ENCODE measurements at places on chromosomes 3 and 15.

DNA sequence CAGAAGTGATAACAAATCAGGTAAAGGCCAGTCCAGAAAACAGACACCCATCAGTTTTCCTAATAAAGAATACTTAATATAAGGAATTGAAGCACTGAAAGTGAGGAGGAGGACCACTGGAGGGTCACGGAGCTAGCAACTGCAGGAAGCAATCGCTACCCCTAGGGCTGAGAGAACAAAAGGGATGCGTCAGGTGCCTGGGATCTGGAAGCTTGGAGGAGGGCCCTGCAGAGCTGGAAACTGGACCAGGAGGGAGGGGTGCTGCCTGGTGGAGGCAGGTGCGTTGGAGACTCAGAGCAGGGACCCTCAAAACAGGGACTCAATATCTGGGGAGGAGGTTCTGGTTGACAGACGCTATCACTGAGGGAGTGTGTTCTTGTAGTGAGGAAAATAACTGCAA is 308.1 kb upstream of the RASGRP1 start:
- no peak for DNase-seq

GRCh38 chr3:101928890-101929289 is 79.6 kb downstream of the NFKBIZ start:
- DNase-seq: no peak

DNA sequence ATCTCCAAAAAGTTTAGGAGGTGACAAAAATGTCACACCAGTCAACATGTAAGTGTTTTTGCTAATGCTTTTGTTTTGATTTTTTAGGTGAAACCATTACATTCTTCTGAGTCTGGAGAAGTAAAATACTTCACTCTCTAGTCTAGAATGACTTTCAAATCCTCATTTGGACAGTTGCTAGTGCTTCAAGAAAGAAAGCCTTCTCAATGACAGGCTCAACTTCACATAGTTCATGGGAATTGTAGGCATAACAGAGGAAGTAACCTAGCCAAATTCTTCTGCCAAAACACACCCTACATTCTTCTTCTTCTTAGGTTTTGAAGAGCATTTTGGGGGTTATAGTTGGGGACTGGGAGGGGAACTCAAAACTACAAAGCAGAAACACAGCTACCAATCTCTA is 29.4 kb upstream of the HEG1 start:
- DNase-seq: no peak

DNA sequence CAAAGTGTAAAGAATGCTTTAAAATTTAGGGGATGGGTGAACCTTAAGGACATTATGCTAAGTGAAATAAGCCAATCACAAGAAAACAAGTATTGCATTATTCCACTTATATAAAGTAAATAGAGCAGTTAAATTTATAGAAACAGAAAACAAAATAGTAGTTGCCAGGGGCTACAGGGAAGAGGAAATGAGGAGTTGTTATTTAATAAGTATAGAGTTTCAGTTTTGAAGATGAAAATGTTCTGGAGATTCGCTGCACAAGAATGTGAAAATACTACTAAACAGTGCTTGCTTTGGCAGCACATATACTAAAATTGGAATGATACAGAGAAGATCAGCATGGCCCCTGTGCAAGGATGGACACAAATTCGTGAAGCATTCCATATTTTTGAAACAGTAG is 32.0 kb downstream of the DNAH12 start:
- no peak for DNase-seq

- DNase-seq: no peak
These were observed 23.0 kb downstream of the HACL1 start for GRCh38 chr3:15578289-15578867.

DNA sequence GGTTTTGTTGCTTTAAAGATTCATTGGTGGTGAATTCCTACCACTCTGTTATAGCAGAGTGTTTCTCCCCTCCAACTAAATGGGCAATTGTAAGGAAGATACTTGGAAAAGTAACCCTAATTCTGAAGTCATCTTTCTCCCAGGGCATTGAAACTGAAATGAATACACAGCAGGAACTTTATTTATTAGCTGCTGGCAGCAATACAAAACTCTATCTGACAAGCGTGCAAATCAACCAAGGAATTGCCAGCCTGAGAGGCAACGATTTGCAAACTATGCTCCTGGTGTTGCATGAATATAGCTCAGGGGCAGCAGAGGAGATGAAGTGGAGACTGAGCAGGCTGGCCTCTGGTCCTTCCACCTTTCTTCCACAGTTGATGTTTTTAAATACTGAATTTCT is 48.9 kb downstream of the CD200R1 start:
- no peak for DNase-seq

- DNase-seq: no peak
These were observed 35.2 kb upstream of the CDAN1 start for GRCh38 chr15:42772144-42772543.

GRCh38 chr15:23690450-23690852 is 3.3 kb upstream of the NDN start:
- DNase-seq: no peak

DNA sequence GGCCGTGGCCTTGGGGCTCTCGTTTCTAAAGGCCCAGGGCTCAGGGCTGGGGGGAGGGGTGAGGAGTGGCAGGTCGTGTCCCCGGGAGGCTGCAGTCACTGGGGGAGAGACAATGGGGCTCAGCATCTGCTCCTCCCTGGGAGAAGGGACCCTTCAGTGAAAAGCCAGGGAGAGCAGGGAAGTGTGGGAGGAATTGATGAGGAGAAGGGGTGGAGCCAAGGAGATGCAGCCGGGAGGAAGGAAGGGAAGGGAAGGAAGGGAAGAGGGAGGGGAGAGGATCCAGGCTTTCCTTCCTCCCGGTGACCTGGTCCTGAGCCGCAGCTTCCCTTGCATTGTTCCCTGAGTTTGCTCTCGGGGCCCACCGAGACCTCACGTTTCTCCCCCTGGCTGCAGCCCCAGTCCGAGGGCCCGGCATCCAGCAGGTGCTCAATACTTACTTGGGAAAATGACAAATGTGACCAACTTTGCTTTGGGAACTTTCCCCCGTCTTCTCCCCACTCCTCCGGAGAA is 1.4 kb upstream of the ZNF710 start:
- no peak for DNase-seq

GRCh38 chr3:48426944-48427629 is 2.8 kb downstream of the PLXNB1 start:
- DNase-seq: no peak

DNA sequence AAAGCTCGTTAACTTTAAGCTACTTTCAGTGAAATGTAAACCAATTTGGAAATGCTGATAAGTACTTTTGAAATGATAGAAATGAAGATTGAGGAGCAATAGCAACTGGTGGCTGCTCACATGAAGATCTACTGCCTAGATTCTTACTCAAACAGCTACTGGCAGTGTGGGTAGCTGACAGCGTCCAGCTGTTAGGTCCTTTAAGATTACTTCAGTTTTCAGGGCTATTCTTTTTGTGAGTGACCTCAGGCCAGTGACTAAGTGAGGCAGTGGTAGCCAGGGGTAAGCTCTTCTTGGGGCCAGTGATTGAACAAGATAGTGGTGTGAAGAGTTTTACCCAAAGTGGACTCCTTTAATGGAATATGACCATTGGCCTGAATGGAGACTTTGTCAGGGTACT is 41.3 kb downstream of the NECTIN3 start:
- no peak for DNase-seq

GRCh38 chr3:55006244-55006676 is 78.4 kb upstream of the LRTM1 start:
- no peak for DNase-seq

- DNase-seq: no peak
These were observed 6.3 kb downstream of the GORASP1 start for GRCh38 chr3:39101022-39101689.

DNA sequence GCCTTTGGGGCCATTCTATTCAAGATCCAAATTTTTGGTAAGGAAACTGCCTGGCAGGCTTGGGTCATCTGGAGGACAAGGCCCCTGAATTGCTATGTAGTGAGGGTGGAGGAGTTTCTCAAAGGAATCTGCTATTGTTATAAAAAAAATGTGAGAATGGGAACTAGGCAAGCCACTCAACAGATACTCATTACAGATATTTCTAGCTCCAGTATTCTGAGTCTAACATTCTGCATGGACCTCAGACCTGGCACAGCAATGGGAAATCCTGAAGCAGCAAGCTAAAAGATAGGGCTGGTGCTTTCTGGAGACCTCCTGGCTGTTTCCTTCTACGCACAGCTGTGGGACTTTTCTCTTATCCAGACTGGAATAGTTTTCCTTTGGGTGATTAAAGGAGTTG is 430.7 kb upstream of the RBMS3 start:
- DNase-seq: no peak

DNA sequence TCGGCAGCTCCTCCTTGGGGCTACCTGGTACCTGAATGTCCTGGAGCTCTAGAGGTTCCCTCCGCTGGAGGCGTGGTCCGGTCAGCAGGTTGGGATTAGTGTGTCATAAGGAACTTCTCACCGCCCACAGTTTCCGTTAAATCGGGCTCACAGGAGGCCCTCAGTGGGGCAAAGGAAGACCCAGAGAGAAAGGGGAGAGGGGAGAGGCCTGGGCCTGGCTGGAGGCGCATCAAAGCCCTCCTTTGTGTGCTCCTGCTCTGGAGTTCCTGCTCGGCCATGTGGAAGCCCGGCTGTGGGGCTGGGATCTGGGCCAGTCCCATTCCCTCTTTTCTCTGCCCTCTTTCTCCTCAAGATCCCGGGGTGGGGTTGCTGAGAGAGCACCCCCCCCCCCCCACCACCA is at the start of gene RLBP1:
RLBP1 (minus strand) TSS at position 37 of the 400 bp plus-strand sequence. CDS start 2,604 bp downstream, outside the sequence.
- DNase-seq: no peak

- no peak for DNase-seq
These were observed 81.6 kb downstream of the PPCDC start for GRCh38 chr15:75104804-75105557.

- no peak for DNase-seq
These were observed 66.3 kb upstream of the CRTC3 start for GRCh38 chr15:90463381-90463780.

- no peak for DNase-seq
These were observed 22.8 kb downstream of the ATOSA start for GRCh38 chr15:52656412-52656811.

DNA sequence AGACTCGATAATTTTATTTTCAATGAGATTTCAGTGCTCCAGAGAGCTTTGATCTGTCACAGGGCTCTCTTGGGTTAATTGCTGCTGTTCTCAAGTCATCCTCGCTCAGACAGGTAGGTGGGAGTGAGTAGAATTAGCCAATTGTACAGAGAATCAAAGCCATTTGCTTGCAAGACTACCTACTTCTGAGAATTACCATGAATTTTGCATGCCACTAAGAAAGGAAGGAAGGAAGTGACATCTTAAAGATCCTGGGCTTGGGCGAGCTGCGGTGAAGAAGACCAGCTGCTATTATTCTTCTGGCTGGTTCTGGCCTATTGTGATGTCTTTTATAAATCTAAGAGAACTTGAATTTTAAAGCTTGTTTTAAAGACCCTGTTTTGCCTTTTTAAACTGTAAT is 154.1 kb upstream of the LPP start:
- no peak for DNase-seq

GRCh38 chr3:108106449-108106848 is 15.6 kb upstream of the CD47 start:
- no peak for DNase-seq

GRCh38 chr15:78308422-78309032 is 9.1 kb upstream of the SKIC8 start:
- DNase-seq: no peak

DNA sequence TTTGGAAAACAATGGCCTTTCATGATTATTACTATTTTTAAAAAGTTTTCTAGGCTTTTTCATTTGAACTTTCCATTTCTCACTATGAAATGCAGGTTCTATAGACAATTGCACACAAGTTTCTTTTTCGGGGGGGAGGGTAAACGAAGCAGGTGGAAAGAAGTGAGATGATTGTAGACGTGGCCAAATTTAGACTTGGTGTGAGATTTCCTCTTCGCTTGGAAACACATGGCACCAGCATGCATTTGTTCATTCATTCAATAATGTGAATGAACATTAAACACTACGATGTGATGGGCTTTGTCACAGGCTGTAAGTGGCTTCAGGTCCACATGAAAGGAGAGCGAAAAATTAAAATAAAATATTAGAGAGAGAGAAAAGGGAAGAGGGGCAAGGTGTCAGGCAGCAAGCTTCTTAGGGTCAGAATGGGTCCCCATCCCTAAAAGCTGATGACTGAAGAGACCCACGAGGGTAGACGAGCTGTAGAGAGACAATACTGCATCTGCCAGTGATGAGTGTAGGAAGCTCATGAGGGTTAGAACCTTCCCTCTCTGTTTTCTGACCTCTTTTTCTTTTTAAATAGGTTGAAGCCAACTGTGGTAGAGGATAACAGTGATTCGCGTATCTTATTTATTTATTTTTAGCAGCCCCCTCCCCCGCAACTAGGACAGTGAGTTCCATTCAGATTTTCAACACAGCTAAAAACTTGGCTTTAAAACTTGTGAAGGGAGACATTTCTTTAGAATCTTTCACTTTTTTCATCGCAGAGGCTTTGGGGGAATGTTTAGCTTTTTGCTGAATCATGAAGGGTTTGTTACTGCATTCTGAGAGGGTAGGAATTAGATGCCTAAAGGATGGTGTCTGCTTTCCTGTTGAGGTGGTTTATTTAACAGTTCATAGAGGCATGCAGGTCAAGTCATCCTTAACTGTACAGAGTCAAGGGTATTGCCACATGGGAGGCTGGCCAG is 36.2 kb downstream of the GAP43 start:
- no peak for DNase-seq

GRCh38 chr3:106452096-106452495 is 583.3 kb upstream of the CBLB start:
- DNase-seq: no peak

DNA sequence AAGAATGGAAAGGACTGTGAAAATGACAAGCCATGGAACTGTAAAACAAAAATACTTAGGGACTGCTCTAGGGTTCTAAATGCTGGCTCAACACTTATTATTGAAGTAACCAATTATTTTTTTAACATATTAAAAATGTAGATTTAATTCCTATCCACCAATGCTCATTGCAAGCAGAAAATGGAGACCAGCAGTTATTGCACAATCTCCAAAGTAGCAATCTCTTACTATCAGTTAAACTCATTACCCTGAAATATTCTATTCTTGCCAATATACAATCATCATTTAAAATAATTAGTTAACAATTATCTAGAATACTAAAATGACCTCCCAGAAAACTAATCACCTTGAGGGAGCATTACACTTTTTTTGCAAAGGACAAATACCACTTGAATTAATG is 499.8 kb downstream of the NAALADL2 start:
- DNase-seq: no peak

GRCh38 chr3:13706451-13706850 is 157.5 kb downstream of the FBLN2 start:
- no peak for DNase-seq

- no peak for DNase-seq
These were observed 123.4 kb downstream of the FEZF2 start for GRCh38 chr3:62249855-62250543.

- DNase-seq: no peak
These were observed 210.2 kb downstream of the XXYLT1 start for GRCh38 chr3:195060531-195061291.

GRCh38 chr3:61882253-61882652 is 320.9 kb downstream of the PTPRG start:
- DNase-seq: no peak

GRCh38 chr3:42728668-42729364 is 26.2 kb upstream of the HHATL start:
- no peak for DNase-seq

DNA sequence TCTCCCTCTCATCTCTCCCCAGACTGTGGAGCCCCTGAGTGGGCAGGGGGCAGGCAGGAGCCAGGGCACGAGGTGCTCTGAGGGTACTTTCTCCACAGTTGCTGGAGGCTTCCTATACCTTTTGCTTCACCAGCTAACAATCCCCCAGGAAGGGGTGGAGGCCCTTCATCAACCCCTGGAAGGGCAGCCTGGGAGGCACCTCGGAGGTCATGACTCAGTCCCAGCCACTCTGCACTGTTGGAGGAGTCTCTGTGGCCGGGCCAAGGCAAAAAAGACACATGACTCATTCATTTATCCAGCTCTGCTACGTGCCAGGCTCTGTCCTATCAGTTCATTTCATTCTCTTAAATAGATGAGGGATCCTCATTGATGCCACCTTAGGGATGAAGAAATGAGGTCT is 15.6 kb upstream of the KY start:
- DNase-seq: no peak

Measured in NCI-H2081 treated with DMSO at 0.1 percent for 48 hours (cell line).